ENCODE measurements at places on chromosomes 1 and 21.
A peak's percentile ranks its signal among the peaks of the same experiment; 100 is the strongest.

GRCh38 chr1:93659822-93660503 lies 21.7 kb downstream of the BCAR3 start:
- no peak for DNase-seq

GRCh38 chr1:87113313-87113712 lies 198.9 kb downstream of the HS2ST1 start:
- no peak for DNase-seq

GRCh38 chr1:21175670-21176581 lies 771 bp downstream of the EIF4G3 start:
- DNase-seq: peak; percentile 36

- no peak for DNase-seq
Measured at GRCh38 chr21:24781146-24781545, 826.1 kb downstream of the MRPL39 start.

DNA sequence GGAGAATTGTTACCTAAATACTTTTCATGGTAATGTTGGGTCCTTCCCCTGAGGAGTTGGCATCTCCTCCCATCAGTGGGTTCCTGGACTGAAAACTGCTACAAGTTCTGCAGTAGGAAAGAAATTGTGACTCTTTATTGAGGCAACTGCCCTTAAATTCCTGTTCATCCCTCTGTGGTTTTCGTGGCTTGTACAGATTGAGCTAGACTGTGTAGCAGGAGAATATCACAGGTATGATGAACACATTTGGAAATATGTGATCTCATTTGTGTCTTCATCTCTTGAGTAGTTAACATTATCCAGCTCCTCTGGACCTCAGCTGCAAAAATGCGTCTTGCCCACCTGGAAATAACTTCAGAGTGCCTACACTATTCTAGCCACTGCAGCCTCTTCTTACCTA lies 390.6 kb downstream of the PTPRC start:
- DNase-seq: no peak

GRCh38 chr1:89064632-89065031 lies 376 bp downstream of the GBP1 start:
- DNase-seq: no peak

DNA sequence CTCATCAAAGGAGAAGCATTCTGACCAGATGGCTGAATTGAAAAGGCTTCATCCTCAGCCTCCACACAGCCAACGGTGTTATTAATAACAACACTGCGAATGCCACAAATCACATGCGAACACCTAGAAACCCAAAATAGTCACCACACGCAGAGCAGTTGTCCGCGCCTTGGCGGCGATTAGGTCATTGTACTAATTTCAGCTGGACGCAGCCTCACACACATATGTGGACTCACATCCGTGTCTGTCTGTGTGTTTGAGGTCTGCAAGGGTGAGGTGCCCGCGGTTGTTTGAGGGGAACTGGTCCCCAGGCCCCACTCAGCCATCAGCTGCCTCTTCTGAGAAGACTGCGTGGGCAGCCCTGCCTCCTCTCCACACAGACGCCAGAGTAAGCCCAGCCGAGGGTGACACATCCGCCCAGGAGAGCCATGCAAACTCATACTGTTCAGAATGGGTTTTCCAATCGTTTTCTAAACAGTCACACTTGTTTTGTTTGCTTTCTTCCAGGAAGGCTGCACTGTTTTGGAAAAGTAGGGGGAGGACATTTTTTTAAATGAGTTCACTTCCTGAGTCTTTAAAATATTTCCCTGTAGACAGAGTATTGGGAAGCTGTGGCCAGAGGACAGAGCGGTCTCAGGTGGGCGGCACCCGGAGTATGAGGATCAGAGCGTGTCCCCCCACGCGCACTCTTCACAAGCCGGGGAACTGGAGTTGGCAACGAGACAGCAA lies 53.4 kb downstream of the TOMM20 start:
- DNase-seq: peak; percentile 67

- DNase-seq: no peak
Measured at GRCh38 chr1:31302709-31303441, 6.0 kb downstream of the ZCCHC17 start.

- DNase-seq: no peak
Measured at GRCh38 chr1:81867235-81867634, 66.5 kb downstream of the ADGRL2 start.

DNA sequence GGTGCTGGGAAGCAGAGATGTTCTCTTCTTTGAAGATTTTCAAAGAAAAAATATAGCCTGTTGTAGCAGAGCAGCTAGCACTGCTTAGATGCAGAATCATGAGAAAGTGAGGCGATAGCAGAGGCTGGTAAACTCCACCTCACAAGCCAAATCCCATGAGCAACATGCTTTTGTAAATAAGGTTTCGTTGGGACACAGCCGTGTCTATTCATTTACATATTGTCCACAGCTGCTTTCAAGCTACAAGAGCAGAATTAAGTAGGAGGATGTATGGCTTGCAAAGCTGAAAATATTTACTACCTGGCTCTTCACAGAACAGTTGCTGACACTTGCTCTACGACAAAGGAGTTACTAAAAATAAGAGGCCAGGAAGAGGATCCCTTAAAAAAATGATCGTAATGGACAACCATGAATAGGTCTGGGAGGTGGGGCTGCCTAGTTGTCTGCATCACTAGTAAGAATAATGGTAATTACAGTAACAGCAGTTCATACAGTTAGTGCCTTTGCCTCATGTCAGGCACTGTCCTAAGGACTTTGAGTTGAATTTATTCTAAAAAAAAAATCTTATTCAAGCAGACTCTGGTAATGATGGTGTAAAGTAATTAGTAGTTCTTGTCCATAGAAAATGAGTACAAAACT lies 622.0 kb downstream of the KIF26B start:
- DNase-seq: no peak

DNA sequence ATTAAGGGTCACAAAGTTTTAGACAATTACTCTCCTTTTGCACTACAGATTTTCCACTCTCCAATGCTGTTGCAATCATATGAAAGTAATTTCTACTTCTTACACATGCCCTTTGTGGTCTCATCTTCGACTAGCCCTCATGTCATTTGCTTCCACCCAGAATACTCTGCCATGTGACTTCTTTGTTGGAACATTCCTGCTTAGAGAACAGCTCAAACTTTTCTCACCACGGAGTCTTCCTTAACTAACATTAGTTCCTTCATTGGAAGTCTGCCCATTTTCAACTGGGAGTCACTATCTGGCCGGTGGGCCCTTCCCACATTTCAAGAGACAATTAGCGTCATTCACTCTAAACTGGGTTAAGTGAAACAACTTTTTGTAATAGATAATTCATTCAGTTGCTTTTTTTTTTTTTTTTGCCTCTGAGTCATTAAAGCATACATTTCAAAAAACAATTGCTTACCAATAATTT lies 142.6 kb upstream of the PALMD start:
- no peak for DNase-seq

- DNase-seq: no peak
Measured at GRCh38 chr1:91761295-91761721, 124.6 kb downstream of the TGFBR3 start.

GRCh38 chr1:116766616-116767469 lies 12.6 kb downstream of the CD2 start:
- peak; percentile 29 for DNase-seq

Data from stimulated activated CD4-positive, alpha-beta T cell treated with anti-CD3 and anti-CD28 coated beads, Interleukin-2, amount 100 ng/mL, for 48 hours (primary cell).